B cell (primary cell): ENCODE measurements at places on chromosomes 12 and 14.

- no peak for DNase-seq
Observed at GRCh38 chr12:27966870-27967269, 5.7 kb downstream of the PTHLH start.

- DNase-seq, result no peak
Observed at GRCh38 chr14:52003324-52003723, 14.0 kb downstream of the RTRAF start.

DNA sequence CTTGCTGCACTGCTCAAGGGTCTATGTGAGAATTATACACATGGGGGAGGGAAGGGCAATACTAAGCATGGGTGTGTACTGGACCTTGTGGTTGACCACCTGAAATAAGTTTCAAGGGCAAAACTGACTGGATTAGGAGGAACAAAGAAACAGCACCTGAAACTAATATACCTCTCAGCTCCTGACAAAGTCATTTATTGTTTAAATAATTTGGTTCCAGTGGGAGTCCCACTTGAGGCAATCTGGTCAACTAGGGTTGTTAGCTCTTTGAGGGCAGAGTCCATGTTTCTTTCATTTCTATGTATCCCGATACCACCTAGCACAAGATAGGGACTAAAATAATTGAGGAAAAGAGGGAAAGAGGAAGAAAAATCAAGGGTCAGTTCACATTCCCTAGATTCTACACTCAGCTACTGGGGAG is 45.5 kb downstream of the STXBP6 start:
- no peak for DNase-seq

GRCh38 chr14:77659831-77660230 is 43.4 kb upstream of the SPTLC2 start:
- DNase-seq, result no peak

DNA sequence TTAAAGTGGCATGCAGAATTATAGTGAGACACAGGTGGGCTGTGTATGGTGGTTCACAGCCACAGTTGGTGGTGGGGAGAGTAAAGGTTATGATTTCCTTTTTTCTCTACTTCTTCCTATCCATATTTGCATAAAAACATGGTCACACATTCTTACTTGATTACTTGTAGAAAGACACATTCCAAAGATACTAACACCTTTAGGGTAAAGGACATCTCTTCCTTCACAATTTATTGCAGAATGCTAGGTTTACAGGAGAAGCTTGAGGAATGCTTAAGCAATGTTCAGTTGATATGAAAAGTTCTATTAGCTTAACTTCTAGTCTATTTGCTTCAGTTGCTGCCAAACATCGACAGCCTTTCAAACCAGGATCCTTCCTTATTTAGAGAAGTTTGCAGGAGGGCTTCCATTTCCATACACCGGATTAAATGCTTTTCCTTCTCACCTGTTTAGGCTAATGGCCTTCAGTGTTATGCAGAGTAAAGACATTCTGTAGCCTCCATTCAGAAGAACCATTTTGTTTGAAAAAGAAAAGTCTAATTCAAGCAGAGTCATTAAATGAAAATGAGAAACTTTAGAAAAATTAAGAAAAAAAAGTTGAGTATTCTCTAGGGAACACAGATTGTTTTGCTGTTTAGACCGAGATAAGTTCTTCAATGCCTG is 2.6 kb upstream of the PHC1 start:
- no peak for DNase-seq

GRCh38 chr14:96287856-96288255 is 31.8 kb downstream of the BDKRB1 start:
- DNase-seq, result no peak

- no peak for DNase-seq
Observed at GRCh38 chr12:96213869-96214268, 19.7 kb downstream of the ELK3 start.

GRCh38 chr14:95696741-95697140 is 10.5 kb downstream of the TCL1B start:
- peak; percentile 28 for DNase-seq

DNA sequence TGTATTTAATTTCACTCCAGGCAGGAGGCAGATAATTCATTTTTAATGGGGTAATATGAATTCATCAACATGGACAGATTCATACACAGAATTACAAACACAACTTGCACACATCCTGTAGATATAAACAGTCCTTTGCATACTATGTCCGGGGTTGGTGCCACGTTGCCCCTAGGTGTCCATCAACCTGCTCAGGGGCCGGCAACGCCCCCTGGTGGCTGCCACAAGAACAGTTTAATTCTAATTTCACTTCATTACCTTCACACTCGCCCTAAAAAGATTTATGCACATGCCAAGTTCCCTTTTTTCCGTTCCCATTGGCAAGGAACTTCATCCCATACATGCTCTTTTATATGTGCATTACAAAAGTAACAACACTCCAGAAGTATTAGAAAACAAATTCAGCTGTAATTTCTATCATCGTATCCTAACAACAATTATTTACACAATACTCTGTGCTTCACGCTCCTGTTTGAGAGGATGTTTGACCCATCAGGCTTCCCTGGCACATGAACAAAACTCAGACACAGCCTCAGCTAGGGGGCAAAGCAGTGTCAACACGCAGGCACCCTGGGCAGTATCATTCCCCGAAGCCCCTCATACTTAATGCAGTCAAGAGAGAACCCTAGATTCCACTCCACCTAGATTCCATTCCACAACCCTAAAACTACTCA is 15.5 kb downstream of the MANSC1 start:
- peak; percentile 70 for DNase-seq

GRCh38 chr12:121284551-121285390 is 11.7 kb downstream of the CAMKK2 start:
- no peak for DNase-seq

DNA sequence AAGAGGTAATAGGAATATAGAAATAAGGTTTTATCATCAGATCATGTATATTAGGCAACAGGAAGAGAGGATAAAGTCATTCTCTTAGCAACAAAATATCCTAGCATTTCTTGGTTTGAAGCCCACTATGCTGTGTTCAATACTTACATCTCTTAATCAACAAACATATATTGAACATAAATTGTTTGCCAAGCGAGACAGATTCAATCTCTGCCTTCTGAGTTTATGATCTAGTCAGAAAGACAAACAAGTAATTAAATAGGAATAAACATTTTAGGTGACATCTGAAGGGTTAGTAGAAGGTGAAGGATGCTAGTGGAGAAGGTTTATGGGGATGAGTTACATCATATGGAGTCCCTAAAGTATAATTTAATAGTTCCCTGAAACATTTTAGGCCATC is 54.8 kb downstream of the PPHLN1 start:
- no peak for DNase-seq

DNA sequence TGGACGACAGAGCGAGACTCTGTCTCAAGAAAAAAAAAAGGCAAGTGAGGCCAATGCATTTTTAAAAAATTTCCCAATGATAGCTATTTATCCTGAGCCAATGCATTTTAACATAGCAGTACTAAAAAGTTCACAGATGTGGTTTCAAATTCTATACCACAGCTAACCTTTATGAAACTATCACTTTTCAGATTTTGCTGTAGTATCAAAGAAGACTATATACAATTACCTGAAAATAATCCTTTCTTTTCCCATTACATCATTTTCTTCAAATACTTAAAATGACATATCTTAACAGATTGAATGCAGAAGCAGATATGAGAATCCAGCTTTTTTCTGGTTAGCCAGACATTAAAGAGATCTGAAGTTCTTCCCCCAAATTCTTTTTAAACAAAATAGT is 13.2 kb downstream of the ATF7 start:
- DNase-seq, result no peak

DNA sequence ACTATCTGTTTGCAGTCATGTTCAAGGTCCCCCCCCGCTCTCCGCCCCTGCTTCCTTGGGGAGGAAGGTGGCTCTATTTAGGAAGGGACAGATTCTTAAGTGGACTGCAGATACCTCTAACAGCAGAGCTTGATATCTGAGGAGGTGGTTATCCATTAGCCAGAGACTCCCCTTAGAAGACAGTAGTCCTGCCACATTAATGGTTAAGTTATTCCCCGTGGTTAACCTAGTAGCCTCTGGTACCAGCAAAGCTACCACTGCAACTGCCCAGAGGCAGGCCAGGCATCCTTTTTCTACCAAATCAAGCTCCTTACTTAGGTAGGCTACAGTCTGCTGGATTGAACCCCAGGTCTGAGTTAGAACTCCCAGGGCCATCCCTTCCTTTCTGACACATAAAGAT is 162.1 kb upstream of the AVPR1A start:
- no peak for DNase-seq

- DNase-seq, result no peak
Observed at GRCh38 chr12:46384451-46385309, 12.1 kb upstream of the SLC38A2 start.

DNA sequence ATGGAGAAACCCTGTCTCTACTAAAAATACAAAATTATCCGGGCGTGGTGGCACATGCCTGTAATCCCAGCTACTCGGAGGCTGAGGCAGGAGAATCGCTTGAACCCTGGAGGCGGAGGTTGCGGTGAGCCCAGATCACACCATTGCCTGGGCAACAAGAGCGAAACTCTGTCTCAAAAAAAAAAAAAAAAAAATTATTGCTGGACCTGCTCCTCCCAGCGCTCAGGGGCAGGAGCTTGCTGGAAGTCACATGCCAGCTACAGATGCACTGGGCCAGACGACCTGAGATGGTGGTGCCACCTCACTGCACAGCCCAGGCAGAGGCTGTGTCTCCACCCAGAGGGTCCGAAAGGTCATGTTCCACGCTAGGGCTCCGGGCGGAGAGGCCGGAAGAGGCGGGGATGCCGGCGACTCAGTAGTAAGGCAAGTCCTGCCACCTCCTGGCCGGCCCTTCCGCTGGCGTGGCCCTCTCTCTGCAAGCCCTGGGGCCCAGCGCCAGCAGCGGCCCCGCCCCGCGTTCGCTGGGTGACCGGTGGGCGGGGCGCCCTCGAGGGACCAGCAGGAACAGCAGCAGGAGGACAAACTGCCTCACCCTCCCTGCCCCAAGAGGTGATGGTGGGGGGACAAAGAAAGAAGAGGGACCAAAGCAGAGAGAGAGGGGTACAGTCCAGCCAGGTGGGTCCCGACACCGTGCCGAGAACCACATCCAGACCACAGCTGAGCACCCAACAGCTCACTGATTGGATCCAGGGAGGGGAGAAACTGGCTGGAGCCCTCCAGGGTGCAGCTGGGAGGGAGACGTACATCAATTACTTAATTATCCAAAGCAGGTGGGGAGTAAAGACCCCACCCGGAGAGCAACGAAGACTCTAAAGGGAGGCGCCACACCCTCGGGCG is 3.6 kb upstream of the RHOF start:
- DNase-seq, result no peak

GRCh38 chr12:110885152-110885840 is 35.1 kb downstream of the MYL2 start:
- DNase-seq, result no peak

DNA sequence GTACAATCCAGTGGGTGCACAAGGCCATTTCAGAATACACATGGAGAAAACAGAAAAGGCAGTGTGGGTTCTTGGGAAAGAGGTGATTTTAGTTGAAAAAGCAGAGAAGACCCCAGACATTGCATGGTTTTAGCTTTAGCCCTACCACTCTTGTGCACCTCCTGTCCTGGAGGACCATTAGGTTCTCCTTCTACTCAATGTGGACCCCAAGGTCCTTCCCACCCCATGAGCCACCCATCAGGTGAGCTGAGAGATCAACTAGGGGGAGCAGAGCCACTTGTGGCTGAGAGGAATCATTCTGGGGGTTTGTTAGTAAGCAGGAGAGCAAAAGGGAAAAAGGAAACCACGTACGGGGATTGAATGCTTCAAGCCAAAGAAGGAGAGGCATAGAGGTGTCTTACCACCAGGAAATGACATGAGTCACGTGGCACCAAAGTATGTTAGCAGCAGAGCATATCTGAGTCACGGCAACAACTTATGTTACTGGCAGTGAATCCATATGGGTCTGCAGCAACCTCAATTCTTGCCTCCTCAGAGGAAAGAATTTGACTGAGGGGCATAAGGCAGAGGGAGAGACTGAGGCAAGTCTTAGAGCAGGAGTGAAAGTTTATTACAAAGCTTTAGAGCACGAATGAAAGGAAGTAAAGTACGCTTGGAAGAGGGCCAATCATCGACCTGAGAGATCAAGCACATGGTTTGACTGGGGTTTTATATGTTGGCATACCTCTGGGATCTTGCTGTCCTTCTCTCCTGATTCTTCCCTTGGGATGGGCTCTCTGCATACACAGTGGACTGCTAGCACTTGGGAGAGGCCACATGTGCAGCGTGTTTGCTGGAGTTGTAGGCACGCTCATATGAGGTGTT is 73.9 kb downstream of the HSD17B6 start:
- DNase-seq, result peak; percentile 24

- no peak for DNase-seq
Observed at GRCh38 chr12:105945880-105946279, 192.9 kb downstream of the NUAK1 start.

DNA sequence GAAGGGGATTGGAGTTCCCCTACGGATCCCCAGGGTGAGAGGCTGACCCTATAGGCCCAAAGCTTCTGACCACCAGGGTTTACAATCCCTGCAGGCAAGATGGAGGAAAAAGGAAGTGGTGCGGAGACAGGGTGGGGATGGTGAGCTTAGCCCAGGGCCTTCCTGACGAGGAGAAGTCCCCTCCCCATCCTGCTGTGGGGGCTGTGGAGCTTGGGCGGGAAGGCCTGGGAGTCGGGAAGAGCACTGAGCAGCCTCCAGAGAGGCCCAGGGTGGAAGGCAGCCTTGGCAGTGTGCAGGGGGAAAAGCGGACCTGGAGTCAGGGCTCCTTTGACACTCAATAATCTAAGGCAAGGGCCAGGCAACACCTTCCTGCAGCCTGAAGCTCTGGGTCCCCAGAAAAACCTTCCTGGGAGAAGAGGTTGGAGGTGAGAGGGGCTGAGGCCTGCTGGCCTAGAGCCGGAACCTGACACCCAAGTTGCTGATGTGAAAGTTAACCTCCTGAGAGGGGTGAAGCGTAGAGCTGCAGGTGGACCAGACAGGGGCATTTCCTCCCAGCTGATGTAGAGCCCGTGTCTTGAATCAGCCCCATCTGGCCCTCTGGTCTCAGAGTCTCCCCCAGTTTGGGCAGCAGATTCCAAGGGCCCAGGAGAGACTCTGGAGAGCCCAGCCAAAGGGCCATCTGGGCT is 6.0 kb downstream of the HDAC7 start:
- DNase-seq, result peak; percentile 64

DNA sequence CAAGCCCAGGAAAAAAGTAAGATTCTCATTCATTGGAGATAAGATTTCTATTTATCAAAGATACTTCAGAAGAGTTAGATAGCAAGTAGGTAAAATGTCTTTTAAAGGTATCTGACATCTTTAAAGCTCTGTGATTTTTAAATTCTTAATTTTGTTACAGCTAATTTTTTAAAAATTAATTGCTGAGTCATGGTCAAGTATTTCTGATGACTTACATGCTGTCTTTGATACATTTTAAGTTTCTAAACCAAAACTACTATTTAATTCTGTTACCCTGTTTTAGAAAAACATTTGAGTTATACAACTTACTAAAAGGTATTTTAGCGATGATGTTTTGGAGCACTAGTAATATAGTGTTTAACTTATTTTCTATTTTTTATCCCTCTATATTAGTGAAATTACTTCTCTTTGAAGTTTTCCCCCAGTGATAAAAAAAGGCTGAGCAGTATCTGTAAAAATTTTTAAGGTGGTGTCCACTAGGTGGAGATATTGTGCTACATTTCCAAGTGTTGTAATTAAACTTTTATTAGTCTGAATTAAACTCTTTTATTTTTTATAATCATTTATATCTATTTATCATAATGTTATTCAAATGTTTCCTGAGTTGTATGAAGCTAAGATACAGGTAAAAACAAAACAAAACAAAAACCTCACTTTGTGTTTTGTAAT is 11.5 kb downstream of the ALG10 start:
- peak; percentile 46 for DNase-seq

GRCh38 chr12:52082988-52083637 is 3.6 kb downstream of the SMIM41 start:
- peak; percentile 80 for DNase-seq
